ENCODE measurements at places on chromosomes 3 and 15. TPM values are rescaled to one million over a fixed set of nuclear protein-coding genes. Genes with fewer than 3 reads are reported as not detected.

KLF13 gene
- 106 TPM for total RNA-seq

RNF13 gene
- 84.7 TPM for total RNA-seq

GOLGA6A gene
- 0.15 TPM for total RNA-seq

EIF4E3 gene
- 55.8 TPM for total RNA-seq

IMPG2 gene
- 0.62 TPM for total RNA-seq

CYP11A1 gene
- total RNA-seq: 0.67 TPM

CD80 gene
- total RNA-seq: not detected

SLC24A5 gene
- not detected for total RNA-seq
